ENCODE measurements at places on chromosomes 7 and 10.

DNA sequence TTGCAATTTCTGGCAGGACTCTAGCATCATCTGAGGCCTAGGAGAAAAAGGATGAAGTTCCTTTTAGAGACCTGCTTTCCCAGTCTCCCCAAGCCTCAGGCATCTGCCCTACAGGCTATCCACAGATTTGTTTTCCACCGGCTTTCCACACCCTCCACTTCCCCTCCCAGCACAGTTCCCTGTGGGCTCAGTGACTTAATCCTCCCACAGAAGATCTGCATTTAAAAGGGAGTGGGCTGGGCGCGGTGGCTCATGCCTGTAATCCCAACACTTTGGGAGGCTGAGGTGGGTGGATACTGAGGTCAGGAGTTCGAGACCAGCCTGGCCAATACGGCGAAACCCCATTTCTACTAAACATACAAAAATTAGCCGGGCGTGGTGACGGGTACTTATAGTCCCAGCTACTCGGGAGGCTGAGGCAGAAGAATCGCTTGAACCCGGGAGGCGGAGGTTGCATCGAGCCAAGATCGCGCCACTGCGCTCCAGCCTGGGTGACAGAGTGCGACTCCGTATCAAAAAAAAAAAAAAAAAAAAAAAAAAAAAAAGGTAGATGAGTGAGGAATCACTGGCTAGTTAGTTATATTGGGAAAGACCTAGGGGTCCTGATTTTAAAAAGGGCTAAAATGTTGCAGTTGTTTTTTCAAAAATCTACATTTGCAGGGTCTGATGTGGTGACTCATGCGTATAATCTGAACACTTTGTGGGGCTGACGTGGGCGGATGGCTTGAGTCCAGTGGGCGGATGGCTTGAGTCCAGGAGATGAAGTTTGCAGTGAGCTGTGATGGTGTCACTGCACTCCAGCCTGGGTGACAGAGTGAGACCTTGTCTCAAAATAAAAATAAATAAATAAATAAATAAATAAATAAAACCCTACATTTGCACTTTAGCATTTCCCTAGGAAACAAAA lies 119.5 kb downstream of the BAMBI start:
- no peak for DNase-seq

- DNase-seq: no peak
Observed at GRCh38 chr7:129719980-129720732, 108.6 kb downstream of the NRF1 start.

- no peak for DNase-seq
Observed at GRCh38 chr7:52936750-52937149, 98.7 kb upstream of the POM121L12 start.

DNA sequence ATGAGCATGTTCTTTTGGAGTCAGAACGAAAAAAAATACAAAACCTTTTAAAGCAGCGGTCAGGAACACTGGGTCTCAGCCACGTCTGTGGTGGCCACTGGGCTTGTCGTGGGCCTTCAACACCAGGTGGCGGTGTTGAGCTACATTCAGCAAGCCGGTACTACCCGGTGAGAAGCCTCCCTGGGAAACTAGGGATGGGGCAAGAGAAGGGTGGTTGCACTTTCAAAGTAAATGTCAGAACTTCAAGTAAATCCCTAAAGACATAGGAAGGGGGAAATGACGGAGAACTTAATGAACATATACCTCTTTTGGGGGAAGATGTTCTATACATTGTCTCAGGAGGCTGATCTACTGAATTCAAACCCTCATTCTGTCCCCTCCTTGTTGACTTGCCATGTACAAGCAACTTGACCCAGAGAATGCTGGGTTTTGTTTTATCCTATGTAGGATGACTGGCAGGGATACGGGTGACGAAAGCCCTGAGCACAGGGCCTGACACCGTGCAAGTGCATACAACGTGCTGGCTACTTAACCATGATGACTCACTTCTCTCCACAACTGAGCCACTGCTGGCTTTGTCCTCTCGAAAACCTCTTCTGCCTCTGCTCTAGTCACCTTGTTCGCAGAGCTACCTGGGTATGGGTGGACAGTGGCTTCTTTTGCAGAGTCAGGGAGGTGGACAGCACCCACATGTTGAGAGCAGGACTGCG lies 49.0 kb upstream of the BAMBI start:
- peak; percentile 62 for DNase-seq

- DNase-seq: no peak
Observed at GRCh38 chr7:150788474-150789269, 11.5 kb downstream of the TMEM176B start.

DNA sequence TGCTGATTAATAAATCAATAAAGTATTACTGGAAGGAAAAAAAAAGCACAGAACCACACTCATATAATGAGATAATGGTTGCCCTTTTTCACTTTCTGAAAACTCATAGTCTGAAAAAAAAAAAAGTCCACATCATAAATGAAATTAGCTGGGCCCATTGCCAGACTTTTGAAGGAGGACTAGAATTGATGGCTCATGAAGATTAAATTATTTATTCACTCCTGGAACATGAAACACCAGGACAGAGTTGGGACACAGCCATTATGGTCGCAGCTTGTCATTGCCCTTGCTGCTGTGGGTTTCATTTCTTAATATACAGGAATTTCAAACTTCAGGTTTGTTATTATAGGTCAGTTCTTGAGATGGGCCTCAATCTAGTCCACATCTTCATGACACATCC lies 91.9 kb downstream of the CNTNAP2 start:
- DNase-seq: no peak

GRCh38 chr10:15146366-15146765 lies 22.1 kb downstream of the NMT2 start:
- DNase-seq: no peak

DNA sequence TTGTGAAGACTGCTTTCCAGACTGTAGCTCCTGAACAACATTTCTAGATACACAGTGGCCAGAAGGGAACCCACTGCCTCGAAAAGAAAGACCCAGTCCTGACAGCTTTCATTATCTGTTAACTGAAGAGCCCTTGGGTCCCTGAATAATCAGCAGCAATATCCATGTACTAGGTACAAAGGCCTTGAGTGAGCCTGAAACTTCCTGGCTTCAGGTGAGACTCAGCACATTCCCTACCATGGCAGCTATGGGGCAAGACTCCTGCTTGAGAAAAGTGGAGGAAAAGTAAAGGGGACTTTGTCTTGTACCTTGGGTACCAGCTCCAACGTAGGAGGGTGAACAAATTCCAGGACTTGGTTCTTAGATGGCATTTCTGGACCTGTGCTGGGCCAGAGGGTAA lies 92.8 kb downstream of the SIRT1 start:
- DNase-seq: no peak

DNA sequence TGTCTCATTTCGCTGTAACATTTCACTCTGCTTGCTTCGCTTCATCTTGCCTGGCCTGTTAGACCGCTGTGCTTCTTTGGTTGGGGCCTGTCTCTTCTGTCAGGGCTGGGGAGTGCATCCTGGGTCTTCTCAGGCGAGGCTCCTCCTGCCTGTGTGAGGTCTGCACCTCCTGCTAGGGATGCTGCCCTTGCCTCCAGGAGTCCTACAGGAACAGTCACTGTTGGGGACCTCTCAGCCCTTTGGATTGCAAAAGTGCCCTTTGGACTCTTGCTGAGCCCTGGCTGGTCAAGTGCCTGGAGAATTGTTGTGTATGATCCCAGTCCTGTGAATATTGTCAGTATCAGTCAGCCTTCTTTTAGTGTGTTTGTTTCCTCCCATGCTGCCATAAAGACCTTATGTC lies 84.1 kb downstream of the MDFIC start:
- no peak for DNase-seq

DNA sequence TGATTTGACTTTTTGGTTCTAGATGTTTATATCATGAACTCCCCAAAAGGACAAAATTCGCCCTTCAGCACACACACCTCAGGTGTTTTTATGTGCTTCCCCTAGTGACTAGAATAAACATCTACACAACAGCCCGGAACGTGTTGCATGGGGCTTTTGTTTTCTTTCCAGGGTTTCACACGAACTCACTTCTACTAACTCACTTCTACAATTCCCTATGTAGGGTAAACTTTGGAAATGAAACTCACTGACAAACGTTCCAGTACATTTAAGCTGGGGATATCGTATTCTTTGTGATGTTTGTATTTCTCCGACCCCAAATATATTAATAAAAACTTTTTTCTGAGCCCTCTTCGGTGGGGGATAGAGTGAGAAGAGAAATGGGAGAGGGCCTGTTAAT lies 1.4 kb downstream of the TRA2A start:
- no peak for DNase-seq

- DNase-seq: no peak
Observed at GRCh38 chr10:118692872-118693271, 61.9 kb downstream of the CACUL1 start.

GRCh38 chr10:21336476-21337170 lies 188.9 kb downstream of the SKIDA1 start:
- DNase-seq: peak; percentile 79

DNA sequence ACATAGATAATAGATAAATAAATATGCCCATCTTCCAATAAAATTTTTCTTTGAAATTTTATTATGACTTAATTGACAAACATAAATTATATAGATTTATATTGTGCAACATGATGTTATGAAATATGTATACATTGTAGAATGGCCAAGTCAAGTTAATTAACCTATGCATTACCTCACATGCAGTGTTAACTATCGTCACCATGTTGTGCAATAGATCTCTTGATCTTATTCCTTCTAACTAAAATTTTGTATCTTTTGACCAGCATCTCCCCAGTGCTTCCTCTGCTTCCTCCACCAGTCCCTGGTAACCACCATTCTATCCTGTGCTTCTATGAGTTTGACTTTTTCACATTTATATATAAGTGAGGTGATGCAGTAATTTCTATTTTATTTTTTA lies 259.6 kb downstream of the SUGCT start:
- DNase-seq: no peak

GRCh38 chr10:14588084-14588937 lies 186.4 kb downstream of the FAM107B start:
- peak; percentile 100 for DNase-seq

DNA sequence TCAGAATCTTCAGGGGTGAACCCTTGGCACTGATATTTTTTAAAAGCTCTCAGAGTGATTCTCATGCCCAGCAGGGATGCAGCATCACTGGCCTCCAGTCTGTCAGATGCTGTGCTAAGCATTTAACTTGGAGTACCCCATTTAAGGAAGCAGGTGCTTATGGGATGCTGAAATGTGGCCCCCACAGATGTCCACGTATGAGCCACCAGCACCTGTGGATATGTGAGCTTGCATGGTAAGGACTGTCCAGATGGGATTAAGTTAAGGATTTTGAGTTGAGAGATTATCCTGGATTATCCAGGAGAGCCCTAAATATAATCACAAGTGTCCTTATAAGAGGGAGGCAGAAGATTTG lies 17.7 kb downstream of the CHST3 start:
- DNase-seq: no peak

DNA sequence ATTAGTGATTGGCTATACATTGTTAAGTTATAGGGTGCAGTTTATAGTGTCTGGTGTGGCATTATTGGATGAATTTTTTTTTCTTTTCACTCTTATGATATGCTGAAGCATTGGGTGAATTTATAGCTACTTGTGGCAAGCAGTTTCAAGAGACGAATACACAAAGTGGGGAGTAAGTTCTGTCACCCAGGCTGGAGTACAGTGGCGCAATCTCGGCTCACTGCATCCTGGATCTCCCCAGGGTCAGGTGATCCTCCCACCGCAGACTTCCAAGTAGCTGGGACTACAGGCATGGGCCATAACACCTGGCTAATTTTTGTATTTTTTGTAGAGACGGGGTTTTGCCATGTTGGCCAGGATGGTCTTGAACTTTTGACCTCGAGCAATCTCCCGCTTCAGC lies 6.3 kb upstream of the SIRT1 start:
- DNase-seq: no peak

DNA sequence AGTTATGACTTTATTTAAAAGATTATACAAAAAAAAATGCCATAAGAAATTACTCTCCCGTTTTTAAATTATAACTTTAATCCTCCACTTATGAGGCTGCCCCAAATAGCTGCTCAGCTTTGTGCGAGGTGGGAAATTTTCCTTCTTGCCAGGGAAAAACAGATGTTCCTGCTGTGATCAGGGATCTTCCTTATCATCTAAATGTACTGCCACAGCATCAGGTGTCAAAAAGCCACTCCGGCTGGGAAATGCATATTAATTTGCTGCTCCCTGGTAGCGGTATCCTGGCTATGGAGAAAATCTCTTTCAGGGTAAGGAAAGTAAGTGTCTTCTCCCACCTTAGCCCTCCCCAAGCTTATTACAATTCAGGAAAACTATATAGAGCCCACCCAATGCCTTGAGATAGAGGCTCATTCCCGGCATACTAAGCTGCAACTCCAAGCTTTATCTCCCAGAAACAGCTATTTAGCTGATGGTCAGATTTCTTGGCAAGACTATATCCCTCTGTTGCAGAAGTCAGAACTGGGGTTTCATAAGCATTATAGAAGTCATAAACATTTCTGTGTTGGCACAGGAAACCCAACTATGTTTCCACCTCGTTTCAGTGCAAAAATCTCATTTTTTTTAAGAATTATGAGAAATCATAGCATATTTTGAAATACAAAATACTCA lies 360.4 kb downstream of the PARD3 start:
- DNase-seq: no peak
